ENCODE measurements at places on chromosomes 12 and 14.

- DNase-seq: no peak
Observed at GRCh38 chr14:96221841-96222240, 17.2 kb downstream of the BDKRB2 start.

DNA sequence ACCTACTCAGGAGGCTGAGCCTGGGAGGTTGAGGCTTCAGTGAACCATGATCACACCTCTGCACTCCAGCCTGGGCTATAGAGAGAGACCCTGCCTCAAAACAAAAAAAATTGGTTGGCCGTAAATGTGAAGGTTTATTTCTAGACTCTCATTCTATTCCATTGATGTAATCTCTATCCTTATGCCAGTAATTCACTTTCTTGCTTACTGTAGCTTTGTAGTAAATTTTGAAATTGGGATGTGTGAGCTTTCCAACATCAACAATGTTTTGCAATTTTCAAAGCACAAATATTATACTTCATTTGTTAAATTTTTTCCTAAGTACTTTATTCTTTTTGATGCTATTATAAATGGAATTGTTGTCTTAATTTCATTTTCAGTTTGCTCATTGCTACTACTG, 24.6 kb downstream of the LIN52 start:
- DNase-seq: no peak

DNA sequence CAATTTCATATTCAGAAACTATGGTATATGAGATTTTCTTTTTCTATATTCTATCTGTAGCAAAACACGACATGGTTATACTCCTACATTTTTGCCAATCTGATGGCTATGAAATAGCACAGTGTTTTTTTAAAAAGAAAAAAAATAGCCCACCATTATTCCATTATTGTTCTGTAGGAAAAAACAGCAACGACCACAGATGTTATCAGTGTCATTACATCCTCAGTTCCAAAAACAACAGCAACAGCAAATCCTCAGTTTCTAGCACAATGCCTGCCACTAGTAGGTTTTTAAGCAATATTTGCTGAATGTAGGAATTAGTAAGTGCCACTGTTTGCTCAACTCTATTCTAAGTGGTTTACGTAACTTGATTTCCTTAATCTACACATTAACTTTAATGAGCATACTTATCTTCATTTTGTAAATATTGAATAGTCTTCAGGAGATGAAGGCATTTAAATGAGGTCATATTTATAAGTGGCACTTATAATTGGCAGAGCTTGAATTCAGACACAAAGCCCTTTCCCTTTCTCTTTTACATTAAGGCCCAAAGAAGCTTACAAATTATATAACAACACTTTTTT, 8.3 kb downstream of the RNASE6 start:
- no peak for DNase-seq

- DNase-seq: peak; percentile 69
Observed at GRCh38 chr12:47824198-47824597, 4.5 kb upstream of the HDAC7 start.

DNA sequence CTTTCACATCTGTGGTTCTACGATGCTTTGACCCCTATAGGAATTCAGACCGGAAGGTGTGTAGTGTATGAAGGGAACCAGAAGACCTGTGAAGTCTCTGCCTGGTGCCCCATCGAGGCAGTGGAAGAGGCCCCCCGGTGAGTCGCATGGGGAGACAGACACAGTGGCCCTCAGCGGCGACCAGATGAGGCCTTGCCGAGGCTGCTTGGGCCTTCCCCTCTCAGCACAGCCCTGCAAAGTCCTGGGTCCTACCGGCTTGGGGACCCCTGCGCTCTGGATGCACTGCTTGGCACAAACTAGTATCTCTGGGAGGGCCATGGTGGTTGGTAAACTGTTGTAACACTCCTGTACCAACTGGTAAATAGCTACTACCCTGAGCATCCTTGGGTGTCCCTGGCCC, 29.7 kb downstream of the P2RX7 start:
- no peak for DNase-seq

- DNase-seq: no peak
Observed at GRCh38 chr14:21631084-21631483, 3.7 kb downstream of the OR10G2 start.

- DNase-seq: no peak
Observed at GRCh38 chr12:96886998-96887677, 19.9 kb upstream of the NEDD1 start.

- peak; percentile 17 for DNase-seq
Observed at GRCh38 chr12:66092559-66093269, 37.8 kb downstream of the LLPH start.

DNA sequence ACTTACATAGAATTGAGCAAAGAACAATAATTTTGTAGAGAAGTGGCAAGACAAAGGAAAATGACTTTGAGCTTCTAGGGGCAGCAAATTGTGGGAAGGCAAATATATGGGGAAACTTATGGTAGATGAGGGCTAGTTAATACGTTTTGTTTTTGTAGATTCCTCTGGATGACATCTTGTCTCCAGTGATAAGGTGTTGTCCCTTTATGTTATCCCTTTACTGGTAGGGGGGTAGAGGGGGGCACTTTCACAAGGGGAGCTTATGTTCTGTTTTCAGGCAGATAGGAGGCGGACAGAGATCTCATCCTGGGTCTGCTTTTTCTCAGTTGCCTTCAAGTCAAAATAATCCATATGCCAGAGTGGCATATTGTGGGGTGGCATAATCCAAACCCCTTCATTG, 106.5 kb upstream of the AMIGO2 start:
- DNase-seq: no peak

DNA sequence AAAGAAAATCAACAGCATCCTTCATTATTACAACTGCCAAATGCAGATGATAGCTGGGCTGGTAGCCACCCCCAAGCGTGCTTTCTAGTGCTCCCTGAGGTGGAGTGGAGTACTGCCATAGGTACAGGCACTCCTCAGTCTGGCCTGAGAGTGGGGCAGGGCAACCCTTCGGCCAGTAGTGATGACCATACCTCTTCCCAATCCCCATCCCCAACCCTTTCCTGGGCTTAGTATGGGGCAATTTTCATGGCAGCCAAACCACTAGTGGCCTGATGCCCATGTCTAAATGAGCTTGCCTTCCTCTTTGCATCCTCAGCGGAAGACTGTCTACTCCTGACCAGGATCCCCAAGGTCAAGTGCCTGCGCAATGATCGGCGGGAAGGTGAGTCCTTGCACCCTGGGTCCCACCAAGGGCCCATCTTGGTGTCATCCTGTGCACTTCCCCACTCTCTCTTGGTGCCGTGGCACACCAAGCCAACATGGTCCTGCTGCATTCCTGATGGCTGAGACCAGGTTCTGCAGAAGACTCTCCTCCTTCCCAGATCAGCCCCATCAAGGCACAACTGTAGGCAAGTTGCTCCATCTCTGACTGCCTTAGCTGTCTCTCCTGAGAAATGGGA, 65.8 kb downstream of the GALNT16 start:
- no peak for DNase-seq

DNA sequence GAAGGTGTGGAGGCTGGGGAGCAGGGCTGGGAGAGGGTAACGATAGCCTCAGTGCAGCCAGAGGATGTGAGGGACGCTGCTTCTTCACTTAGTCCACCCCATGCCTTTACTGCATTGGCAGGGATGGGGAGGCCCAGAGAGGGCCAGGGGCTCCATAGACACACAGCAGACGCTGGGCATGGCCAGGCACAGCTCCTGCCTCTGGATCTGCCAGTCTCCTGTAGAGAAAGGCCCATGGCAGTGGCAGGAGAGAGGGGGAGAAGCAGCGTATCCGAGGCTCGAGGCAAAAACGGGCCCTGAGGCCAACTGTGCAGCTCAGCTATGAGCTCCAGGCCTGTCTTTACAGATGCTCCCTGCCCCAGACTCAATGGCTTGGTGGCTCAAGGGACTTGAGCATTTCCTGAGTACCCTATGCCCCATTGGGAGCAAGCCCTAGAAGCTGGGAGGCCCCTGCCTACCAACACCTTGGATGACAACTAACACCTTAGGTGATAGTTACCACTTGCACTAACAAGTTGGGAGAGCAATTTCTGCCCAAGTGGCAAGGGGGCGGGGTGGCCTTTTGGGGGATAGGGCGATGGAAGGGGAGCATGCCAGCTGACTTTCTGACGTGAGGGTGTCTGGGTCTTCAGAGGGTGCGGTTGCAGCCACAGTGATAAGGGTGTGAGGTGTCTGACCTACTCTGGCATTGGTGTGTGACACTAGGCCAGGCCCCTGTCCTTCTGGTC, 5.0 kb upstream of the LBHD2 start:
- DNase-seq: no peak

DNA sequence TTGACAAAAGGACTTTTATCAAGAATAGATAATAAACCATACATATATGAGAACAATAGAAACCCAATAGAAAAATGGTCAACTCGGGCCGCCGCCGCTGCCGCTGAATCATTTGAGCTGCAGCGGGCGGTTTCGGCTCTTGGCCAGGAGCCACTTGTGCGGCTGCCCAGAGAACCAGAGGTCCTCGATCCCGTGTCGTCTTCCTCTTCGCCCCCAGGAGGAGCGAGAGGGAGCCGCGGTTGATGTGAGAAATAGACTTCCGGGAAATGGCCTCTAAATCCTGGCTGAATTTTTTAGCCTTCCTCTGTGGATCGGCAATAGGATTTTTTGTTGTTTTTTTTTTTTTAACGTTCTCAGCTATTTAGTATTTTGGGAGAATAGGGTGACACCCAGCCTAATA, 44.8 kb downstream of the CPSF6 start:
- DNase-seq: peak; percentile 19

DNA sequence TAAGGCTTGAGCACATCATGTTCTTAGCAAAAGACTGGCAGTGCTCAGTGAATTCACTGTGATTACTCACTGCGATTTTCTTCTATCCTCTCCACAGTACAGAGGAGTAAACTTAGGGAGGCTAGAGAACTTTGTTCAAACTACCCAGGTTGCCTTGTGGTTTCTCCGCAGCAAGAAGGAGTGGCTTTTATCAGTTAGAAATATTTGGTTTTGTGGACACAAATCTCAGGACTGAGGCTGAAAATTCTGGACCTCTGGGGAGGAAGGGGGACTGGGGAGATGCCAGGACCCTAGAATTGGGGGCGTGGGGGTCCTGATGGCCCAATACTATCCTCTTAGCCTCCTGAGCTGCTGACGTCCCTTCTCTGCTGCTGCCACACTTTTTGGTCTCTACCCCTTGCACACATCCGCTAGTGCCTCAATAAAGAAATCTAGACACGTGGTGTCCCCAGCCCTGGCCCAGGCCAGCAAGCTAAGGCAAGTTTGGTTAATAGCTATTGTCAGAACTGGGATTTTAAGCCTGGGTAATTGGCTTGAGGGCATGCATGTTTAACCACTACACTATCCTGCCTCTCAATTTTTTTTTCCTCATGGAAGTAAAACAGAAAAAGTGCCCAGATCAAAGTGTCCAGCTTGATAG, 842 bp downstream of the OAS2 start:
- DNase-seq: peak; percentile 55

- DNase-seq: no peak
Observed at GRCh38 chr12:6042446-6042845, 82.0 kb downstream of the VWF start.

All from CD4-positive, alpha-beta T cell treated with Interleukin-21 for 1 hour (primary cell).